ENCODE measurements at places on chromosomes 1 and 21.

DNA sequence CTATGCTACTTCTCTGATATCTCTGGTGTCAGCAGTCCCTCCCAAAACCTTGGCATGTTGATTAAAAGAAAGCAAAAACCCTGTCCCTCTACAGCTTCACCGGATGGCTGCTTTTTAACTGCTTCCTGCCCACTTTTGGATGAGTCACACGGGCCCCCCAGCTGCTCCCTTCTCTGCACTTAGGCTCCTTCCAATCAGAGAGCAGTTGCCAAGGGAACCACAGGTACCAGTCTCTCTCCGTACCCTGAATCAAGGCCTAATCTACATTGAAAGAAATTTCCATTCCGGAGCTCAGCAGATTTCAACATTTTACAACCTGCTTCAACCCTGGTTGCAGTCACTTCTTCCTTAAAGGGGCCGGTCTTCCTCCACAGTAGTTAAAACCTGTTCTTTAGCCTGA is 70.6 kb upstream of the GJB5 start:
- DNase-seq = no peak

GRCh38 chr1:192604979-192605620 is 29.5 kb downstream of the RGS1 start:
- DNase-seq = no peak

DNA sequence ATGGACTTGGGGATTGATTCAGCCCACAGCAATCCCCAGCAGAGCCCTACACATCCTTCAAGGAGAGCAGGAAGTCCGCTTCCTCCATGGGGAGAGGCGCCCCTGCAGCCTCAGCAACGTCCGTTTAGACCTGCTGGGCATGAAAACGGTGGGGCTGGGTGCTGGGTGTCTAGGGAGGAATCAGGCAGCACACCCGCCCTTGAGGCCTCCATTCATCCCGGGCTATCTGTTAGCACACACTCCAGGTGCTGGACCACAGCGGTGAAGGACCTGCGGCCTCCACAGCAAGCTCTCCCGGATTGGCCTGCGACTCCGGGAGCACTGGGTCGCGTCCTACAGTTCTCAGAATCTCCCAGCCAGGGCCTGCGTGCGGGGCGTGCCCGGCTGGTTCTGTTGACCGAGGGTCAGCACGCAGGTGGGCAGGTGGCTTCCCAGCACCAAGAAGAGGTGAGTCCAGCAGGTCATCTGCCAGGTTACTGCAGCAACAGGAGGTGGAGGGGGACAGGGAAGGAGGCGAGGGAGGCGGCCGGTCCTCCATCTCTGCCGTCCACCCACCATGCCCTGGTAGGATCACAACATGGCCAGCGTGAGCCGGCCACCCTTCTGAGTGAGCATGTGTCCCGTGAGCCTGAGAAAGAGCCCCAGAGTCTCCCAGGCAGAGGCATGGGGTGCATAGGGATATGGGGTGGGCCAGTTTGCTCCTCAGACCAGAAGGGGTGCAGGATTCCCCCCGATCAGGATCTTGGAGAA is 96.6 kb downstream of the RIPK4 start:
- DNase-seq = no peak

- no peak for DNase-seq
Observed at GRCh38 chr1:22071511-22071910, 19.0 kb downstream of the CDC42 start.

- no peak for DNase-seq
Observed at GRCh38 chr1:212514056-212514614, 81.4 kb downstream of the NENF start.

- no peak for DNase-seq
Observed at GRCh38 chr1:183996040-183996384, 41.5 kb downstream of the COLGALT2 start.

DNA sequence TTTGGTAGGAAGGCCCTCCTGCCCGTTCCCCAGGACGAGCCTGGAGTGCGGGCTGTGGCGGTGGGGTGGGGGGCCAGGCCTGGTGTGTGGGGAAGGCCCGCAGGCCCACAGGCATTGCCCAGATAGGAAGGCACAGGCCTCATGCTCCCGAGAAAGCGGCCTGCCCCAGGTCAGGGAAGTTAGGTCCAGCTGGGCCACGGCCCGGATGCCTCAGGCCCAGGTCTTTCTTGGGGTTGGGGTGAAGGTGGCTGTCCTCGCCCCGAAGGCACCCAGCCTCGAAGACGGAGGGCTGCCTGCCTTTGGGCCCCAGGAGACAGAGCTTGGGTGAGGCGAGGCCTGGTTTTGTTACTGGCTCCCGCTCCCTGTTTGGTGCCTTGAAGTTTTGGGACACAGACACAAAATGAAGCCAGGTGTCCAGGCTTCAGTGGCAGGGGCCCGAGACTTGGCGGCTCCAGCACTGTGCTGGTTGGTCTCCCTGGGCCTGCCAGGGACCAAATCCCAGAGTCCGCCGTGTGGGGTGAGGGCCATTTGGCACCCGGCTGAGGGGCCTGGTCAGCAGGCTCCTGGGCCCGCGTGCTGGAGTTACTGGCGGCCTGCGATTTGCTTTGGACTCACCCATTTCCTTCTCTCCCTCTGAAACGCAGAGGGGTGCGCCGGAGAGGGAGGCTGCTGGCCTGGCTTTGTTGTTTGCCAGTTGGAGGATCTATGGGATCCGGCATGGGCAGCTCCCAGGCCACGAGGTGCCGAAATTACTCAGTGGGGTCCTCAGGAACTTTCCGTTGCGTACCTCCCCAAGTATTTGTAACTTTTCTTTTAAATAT is 2.0 kb downstream of the SKI start:
- DNase-seq = no peak

- no peak for DNase-seq
Observed at GRCh38 chr1:21188235-21188634, 11.5 kb upstream of the EIF4G3 start.

- DNase-seq = peak; percentile 2
Observed at GRCh38 chr1:246117066-246117791, 389.9 kb downstream of the SMYD3 start.

DNA sequence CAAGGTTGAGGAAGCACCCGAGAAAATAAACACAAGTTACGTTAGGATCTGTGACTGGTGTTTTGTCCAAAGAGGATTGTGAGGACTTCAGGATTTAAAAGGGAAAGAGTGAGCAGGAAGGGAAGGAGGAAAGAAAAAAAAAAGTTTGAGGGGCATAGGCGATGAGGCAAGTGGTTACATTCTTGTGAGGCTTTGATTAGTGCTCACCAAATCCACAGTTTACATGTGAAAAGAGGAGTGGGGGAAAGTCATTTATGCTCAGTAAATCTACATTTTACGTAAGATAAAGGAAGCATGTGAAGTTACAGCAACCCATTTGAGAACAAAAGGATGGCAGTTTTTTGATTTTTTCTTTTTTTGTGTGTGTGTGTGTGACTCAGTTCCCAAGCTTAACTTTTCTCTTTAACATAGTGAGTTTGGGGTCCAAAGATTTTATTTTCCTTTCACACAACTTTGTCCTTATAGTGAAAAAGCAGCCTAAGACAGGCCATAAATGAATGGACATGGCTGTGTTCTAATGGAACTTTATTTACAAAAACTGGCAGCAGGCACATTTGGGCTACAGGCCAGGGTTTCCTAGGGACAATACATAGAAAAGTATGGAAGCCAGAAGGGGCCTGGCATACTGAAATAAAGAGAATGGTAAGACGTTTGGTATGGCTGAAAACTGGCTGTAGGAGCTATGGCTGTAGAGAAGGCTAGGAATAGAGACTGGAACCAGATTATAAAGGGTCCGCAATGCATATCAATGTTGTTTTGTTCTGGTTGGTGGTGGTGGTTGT is 121.7 kb downstream of the FGGY start:
- no peak for DNase-seq

DNA sequence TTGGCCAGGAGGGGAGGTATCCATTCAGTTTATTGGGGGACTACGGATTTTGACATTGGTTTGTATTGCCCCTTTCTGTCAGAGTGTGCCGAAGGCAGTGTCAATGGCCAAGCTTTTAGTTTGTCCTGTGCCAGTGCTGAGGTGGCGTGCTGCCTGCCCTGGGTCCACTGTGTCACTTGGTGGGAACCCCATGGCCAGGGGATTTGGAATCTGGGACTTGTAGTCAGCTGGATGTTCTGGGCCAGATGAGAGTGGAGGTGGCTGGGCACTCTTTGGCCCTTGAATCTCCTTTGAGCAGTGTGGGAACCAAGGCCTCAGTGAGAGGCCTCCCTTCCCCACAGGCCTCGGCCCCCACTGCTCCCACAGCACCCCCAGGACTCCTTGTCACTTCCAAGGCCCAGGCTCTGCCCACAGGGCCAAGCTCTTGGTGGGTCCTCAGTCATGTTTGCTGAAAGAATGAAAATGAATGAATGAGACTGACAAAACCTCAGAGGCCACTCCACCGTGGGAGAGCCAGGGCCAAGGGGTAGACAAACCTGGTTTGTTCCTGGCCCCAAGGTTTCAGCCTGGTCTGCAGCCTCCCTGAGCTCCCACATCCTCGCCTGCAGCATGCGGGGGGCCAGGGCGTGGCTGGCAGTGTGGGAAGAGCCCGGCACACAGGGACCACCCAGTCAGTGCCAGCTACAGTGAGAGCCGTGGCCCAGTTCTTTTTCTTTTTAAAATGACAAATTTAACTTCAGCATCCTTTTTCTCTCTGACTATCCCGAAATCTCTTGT is 412.2 kb downstream of the MATN1 start:
- DNase-seq = no peak

DNA sequence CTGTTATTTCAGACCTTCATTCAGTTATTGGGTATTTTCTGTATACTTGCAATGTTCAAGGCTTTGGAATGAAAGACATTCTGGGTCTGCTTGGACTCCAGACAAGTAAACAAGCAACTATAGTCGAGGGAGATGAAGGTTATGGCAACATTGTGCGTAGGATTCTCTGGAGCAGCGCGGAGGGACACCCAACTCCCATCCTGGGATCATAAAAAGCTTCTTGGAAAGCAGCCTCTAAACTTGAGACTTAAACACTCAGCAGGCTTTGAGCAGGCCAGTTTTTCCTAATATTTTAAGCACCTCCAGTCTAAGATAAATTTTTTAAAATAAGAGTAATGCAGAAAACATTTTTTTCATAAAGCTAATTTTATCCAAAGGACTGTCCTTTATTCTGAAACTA is 7.6 kb upstream of the LYST start:
- DNase-seq = no peak

- DNase-seq = no peak
Observed at GRCh38 chr1:171421413-171422020, 63.8 kb upstream of the PRRC2C start.

DNA sequence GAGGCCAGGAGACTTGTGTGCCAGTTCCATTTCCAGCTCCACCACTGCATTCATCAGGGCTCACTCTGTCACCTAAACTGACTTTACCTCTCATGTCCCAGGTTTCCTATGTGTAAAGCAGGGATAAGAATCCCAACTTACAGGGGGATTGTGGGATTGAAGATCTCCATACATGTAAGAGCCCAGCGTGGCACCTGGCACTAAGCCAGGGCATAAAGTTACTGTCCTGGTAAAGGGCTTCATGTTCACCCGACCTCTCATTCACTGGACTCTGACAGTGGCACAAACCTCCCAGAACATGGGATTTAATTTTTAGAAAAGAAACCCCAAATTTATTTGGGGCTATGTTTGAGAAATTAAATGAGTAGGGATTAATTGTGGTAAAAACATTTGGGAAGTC is 8.9 kb upstream of the IGFN1 start:
- DNase-seq = no peak

GRCh38 chr1:30474818-30475200 is 248.6 kb downstream of the MATN1 start:
- DNase-seq = no peak

DNA sequence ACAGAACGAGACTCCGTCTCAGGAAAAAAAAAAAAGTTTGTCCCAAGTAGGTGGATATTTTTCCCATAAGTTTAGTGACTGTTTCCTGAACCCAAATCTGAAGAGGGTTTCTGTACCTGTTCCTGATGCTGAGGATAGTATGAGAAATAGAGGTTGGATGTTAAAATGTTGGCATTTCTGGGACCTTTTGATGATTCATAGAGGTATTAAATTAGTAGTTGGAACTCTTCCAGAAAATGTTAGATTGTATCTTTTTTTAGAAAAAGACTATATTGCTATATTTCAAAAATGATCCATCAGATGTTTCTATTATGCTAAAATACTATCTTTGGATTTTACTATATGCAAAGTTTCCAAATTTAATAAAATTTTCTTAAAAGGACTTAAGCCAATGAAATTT is 2.9 kb upstream of the CENPL start:
- DNase-seq = no peak

DNA sequence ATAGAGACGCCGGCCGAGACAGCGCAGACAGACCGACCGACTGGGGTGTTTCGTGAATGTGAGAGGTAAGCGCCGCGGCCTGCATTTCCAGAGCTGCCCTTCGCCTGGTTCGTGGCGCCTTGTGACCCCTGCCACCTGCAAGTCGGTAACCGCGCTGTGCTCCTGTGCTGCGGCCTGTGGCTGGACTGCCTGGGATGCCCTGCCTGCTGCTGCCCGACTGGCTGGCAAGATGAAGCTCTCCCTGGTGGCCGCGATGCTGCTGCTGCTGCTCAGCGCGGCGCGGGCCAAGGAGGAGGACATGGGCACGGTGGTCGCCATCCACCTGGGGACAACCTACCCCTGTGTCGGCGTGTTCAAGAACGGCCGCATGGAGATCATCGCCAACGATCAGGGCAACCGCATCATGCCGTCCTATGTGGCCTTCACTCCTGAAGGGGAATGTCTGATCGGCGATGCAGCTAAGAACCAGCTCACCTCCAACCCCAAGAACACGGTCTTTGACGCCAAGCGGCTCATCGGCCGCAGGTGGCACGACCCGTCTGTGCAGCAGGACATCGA is 150.8 kb downstream of the RRAGC start:
- no peak for DNase-seq

DNA sequence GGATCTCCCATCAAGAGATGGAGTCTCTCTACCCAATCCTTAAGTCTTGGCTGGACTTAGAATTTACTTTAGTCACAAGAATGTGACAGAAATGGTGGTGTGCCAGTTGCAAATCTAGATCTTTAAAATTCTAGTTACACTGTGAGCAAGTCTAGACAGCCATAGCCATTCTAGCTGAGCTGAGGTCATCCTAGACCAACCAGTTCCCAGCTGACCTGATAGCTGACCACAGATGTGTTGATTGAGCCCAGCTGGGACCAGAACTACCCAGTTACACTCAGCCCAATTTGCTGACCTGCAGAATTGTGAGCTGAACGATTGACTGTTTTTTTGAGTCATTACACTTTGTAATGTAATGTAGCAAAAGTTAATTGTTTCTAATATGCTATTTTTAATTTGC is 251.8 kb downstream of the ADGRL2 start:
- no peak for DNase-seq

GRCh38 chr1:212775241-212775640 is 16.3 kb downstream of the NSL1 start:
- DNase-seq = no peak

All from stimulated activated CD8-positive, alpha-beta memory T cell treated with anti-CD3 and anti-CD28 coated beads, Interleukin-12 subunit alpha, Interleukin-12 subunit beta, amount 100 ng/mL, for 1 hour (primary cell).